ENCODE measurements at places on chromosomes 3 and 15.
A peak's percentile ranks its signal among the peaks of the same experiment; 100 is the strongest.

- no peak for DNase-seq
Observed at GRCh38 chr3:104126864-104127553, 1239.7 kb upstream of the ALCAM start.

- DNase-seq: no peak
Observed at GRCh38 chr3:4011166-4011565, 211.9 kb downstream of the LRRN1 start.

- peak; percentile 29 for DNase-seq
Observed at GRCh38 chr3:16174389-16174788, at the start of gene GALNT15. Gene GALNT15 (plus strand): TSS chr3:16174680. CDS start chr3:16175152, 472 bp downstream.

DNA sequence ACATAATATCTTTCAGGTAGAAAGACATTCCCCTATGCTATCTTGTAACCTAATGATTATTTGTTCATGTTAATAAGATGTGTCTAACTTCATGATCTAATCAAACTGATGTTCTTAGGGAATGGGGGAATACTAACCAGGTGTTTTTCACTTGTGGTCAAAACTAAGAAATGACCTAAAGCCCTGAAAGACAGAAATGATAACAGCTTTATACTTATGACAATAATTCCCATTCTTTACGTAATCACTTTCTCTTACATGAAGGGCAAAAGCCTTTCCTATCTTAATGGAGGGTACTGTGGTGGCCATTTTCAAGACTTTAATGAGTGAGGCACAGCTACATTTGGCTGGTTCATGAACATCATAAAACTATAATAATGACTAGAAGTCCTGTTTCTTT lies 33.9 kb upstream of the MEIS2 start:
- no peak for DNase-seq

GRCh38 chr3:10333349-10333650 lies 12.4 kb upstream of the SEC13 start:
- DNase-seq: no peak

GRCh38 chr3:59817511-59817910 lies 767.7 kb upstream of the CFAP20DC start:
- DNase-seq: no peak

DNA sequence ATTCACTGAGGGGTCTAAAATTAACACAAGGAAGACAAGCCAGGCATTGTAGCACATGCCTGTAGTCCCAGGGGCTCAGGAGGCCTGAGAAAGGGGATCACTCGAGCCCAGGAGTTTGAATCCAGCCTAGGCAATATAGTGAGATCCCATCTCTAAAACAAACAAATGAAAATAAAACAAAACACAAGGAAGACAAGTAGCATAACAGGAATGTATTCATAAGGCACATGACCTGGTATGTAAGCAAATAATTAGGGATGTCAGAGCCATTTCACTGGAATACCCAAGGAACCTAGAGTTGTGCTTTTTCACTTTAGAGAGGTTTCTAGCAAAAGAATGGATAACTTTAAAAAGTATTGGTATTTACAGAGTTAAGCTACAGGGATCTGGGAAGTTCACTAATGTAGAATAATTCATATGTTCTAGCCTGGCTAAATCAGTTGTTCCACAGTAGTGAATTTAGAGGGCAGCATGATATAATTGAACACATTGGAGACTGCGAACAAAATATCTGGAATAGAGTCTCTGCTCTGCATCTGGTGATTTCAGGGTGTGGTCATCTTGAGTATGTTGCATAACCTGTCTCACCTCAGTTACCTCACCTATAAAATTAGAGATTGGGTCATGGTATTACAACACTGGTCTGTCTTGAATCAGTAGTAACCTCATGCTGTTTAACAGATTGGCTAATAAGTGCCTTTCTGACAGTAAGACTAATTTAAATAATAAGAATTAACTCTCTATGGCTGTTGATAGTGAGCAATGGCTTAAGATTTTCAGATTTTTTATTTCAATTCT lies 9.3 kb downstream of the GRAMD1C start:
- DNase-seq: no peak

DNA sequence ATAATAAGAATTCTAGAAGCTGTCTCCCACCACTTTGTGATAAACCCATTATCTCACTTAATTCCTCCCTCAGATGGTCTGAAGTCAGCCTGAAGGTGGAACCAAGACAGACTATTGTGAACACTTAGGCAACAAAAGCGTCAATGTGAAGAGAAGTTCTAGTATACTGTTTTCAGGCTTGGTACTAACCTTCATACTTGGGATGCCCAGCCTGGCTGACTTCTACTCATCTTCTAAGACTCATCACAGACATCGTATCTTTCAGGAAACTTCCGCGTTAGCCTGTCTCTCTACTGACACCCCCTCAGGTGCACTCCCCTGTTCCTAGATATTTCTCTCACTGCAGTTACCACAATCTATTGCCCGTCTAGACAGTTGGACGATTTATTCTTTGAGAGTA lies 201.2 kb downstream of the SATB1 start:
- DNase-seq: no peak

GRCh38 chr3:10349801-10350200 lies 28.9 kb upstream of the SEC13 start:
- DNase-seq: no peak

DNA sequence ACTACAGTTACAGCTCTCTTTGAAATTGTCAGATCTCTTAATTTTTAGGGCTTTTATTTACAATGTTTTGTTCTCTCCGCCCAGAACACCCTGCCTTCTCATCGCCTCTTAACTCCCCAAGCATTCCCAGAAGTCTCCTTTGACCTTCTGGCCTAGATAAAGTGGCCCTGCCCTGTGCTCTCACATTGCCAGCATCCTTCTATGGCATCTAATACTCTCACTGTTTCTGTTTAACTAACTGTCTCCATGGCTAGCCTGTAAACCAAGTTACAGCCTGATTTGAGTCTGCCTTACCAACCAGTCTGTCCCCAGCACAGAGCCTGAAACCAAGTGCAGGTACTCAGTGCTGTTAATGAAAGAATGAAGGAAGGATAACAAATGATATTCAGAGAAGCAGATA lies 19.9 kb downstream of the COL8A1 start:
- DNase-seq: no peak

DNA sequence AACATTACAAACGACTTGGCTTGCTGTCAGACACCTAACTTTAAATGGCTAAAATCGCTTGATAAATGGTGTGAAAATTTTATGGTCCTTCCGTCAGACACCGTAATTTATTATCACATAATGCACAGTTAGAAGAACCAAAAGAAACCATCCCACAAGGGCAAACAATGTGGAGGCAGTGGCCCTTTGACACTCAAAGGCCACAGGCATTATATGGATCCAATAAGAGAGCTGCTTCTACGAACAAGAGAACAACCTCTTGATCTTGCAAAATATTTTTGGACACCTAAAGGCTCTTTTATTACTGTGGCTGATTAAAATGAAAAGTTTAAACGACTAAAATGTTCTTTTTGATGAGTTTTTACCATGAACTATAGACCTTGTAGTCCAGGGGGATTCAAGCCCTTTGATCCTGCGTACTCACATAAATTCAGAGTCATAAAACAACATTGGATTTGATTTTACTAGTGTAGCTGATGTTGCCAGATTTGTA lies 202.8 kb downstream of the FMN1 start:
- no peak for DNase-seq

GRCh38 chr3:140416666-140417065 lies 261.2 kb upstream of the TRIM42 start:
- no peak for DNase-seq

DNA sequence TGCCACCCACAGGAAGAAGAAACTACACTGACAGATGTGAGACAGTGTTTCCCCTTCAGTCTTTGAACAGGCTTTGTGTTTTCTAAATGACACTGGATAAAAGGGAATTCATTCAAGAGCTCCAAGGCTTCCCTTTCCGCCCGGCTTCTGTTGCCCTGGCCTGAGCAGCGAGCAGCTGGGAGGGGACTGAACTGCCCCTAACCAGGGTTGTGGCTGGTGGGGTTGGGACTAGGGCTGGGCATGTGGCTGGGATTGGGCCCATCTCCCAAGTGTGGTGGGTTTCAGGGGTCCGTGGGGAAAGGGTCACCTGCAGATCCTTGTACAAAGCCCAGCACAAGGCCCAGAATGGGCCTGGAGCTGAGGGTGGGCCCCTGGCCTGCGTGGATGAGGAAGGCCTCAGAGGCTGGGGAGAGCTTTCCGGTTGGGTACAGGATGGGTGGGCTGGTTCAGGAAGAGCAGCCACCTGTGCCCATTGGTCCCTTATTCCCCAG lies 10.4 kb downstream of the VILL start:
- DNase-seq: no peak

GRCh38 chr3:192092388-192093005 lies 631.5 kb downstream of the PYDC2 start:
- DNase-seq: no peak

DNA sequence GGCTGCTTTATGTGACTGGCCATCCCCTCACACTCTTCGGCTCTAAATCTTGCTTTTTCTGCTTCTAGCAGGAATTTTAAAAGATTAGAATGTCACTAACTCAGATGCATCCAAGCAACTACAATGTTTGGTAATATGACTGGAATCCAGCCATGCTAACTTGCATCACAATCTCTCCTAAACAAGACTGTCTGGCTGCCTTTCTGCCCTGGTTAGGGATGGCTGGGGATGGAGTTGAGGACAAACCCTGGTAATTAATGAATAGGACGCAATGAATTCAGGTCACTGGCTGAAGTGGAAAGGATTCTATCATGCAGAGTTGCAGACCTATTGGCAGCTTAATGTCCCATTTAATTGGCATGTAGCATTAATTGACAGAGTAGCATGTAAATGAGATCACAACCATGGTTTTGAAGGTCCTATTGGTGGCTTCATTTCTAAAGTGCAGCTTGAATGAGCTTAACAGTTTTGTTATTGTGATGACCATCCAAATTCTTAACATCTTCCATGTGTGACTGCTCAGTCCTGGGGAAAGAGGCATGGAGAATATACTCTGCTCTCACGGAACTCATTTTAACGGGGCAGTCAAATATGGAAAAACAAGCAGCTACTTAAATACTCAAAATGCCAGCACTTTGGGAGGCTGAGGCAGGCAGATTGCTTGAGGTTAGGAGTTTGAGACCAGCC lies 21.7 kb downstream of the NMNAT3 start:
- no peak for DNase-seq

Data from esophagus squamous epithelium (tissue), 5 donors.